ENCODE measurements at places on chromosomes 4 and X.
A peak's percentile ranks its signal among the peaks of the same experiment; 100 is the strongest.

DNA sequence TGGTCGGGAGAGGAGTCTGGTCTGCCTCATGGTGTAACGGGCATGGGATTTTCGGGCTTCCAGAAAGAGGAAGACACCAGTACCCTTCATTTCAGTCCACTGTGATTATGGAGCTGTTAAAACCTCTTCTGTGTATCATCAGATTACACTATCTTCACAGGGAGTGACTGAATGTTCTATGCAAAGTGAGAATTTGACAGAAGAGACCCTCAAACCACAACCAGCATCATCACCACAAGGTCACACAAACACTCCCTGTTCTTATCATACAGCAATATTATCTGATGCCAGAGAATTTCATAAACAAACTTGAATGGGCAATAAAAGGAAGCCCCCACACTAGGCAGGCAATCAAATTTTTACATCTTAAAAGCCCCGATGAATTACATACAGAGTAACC is 164.2 kb downstream of the PDGFRA start:
- DNase-seq: no peak

DNA sequence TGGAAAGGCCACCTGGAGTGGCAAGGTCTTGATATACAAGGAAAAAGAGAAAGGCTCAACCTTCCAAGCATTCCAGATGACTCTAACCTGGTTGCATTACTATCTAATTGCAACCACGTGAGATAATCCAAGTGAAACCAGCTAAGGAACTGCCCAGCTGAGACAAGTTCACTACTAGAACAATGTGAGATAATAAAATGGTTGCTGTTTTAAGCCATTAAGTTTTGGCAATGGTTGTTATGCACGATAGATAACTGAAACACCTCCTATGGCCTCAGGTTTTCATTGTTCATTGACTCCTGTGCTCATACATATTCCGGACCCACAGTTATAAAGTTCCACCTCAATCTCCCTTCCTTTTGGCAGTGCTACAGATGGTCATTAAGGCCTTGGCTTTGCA is 9.2 kb upstream of the CXorf66 start:
- no peak for DNase-seq

DNA sequence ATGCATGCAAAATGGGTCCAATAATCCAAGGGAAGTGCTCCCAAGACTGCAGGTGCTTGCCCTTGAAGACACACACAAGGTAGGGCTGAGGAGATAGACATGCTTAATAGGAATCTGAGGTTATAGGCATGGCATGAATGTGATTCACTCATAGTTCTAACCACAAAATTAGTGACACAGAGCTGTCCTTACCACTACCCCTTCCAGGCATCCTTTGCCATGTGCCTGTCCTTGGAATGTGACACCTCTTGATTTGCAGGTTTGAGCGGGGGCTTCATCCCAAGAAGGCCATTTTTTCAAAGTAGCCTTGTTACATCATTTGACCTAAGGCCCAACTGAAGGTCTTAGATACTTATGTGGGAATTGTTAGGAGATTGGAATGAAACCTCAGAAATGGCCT is 112.5 kb downstream of the CCNG2 start:
- no peak for DNase-seq

GRCh38 chr4:147776716-147777115 is 44.8 kb downstream of the ARHGAP10 start:
- DNase-seq: no peak

DNA sequence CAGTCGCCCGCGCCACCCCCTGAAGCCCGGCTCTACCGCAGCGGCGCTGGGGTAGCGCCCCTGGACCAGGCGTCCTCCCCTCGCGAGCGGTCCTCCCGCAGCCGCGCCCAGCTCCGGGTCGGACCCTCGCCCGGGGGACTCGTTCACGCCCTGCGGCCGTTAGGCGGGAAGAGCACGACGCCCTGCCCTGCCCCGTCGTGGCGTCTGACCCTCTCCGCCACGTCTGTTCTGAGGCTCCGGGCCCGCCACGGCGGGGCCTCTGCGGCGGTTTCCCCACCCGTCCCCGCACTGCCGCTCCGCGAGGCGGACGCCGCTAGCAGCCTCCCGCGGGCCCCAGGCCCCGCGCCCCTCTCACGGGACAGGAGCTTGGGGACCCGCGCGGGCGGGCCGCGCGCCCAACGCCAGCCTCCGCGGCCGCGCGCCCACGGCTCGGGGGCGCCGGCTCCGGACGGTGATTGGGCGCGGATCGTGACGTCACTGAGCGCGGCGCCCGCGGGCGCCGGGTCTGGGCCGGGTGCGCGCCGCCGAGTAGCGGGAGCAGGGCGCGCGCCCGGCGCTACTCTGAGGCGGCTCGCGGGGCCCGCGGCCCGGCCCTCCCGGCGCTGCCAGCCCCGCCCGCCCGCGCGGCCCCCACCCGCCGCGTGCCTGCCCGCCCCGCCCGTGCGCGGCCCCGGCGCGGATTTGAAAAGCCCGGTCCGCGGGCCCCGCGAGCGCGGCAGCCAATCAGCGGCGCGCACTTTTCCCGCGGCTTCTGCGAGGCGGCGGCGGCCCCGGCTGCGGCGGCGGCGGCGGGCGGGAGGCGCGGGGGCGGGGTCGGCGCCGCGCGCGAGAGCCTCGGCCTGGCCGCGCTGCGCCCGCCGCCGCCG is at the start of gene NSD2:
NSD2 (plus strand) TSS at position 816 of the 866 bp plus-strand sequence. CDS start 29,262 bp downstream, outside the sequence.
- DNase-seq: peak; percentile 71

GRCh38 chr4:67343199-67343598 is 202.1 kb downstream of the CENPC start:
- DNase-seq: no peak

- no peak for DNase-seq
Observed at GRCh38 chrX:31024866-31025265, 47.0 kb downstream of the FTHL17 start.

DNA sequence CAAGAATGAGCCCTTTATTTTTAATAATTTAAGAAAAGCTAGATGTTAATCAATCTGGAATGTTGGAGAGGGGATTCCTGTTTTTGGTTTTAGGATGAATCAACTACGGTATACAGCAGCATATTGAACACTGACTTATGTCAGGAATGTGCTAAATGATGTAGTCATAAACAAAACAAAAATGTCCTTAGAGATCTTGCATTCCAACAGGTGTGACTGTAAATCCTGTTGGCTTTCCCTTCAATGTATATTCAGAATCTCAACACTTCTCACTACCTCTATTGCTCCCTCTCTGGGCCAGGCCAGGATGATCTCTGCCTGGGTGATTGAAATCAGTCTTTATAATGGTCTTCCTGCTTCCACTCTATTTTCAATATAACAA is 37.8 kb upstream of the BDH2 start:
- DNase-seq: no peak

DNA sequence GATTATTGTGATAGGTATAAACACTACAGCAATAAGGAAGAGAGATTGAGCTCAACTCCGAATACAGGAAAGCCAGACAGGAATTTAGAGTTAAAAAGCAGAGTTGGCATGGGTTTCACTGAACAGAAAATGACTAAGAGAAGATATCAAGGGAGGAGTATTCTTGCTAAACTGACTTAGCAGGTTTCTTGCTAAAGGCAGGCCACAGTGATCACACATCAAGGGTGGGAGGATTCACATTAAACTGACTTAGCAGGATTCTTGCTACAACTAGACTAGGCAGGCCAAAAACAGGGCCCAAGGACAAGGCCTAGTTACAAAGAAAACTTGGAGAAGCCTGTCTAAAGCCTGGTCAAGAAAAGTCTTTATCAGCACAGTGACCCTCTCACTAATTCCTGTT is 195.1 kb downstream of the MAGEB5 start:
- DNase-seq: no peak

- no peak for DNase-seq
Observed at GRCh38 chrX:106952988-106953387, 32.8 kb downstream of the CLDN2 start.

DNA sequence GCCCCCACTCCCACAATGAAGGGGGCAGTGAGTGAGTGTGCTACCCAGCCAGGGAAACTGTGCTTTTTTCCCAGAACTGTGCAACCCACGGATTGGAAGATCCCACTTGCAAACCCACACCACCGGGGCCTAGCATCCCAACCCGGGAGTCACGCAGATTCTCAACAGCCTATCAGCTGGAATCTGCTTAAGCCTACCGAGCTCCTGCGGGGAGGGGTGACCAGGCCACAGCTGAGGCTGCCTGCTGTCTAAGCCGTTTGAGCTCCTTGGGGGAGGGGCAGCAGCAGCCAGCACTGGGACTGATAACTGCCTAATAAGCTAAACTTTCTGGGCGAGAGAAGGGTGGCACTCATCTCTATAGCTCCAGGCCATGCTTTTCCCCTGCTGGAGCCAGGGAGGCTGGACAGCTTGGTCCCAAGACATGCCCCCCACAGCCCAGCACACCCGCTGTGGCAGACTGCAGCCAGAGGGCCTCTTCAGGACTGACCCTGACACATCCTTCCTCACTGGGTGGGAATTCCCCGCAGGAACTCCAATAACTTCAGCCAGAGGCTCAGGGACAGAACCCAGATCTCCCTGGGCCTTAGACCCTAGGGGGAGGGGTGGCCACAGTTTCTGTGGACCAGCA is 161.3 kb upstream of the MAGEB18 start:
- no peak for DNase-seq

- DNase-seq: no peak
Observed at GRCh38 chr4:145480257-145480656, 1.4 kb upstream of the SMAD1 start.

DNA sequence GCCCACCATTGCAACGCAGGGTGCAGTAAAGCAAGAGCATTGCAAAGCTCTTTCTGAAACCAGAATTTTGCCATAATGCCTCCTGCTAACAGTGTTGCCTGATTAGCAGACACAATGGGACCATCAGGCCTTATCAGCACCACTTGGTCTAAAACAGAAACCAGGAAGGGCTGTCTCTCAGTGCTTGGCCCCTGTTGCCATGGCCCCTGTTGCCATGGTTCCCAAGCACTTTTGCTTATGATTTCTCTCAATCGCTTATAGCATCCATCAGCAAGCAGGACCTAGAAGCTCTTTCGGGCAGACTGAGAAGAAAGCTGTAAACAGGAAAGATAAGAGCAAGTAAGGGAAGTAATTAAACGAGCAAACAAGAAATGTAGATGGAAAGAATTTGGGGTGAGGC is 36.8 kb downstream of the RTL5 start:
- peak; percentile 29 for DNase-seq
